ENCODE measurements at places on chromosomes 16 and 17. TPM values are rescaled to one million over a fixed set of nuclear protein-coding genes. Genes with fewer than 3 reads are reported as not detected.

The ZNF19 gene
- 2.6 TPM for total RNA-seq

The SEZ6 gene
- 2.6 TPM for total RNA-seq

The CYGB gene
- 0.61 TPM for total RNA-seq

The BIRC5 gene
- total RNA-seq, result 160 TPM

The CDYL2 gene
- total RNA-seq, result 0.64 TPM

The KREMEN2 gene
- 1.6 TPM for total RNA-seq

The LIG3 gene
- 29.2 TPM for total RNA-seq

The NACA2 gene
- not detected for total RNA-seq

The DHRS7C gene
- total RNA-seq, result not detected

The VTN gene
- total RNA-seq, result 0.26 TPM

The TBC1D3B gene
- total RNA-seq, result 5.0 TPM

The KCNH4 gene
- not detected for total RNA-seq

The DPEP3 gene
- total RNA-seq, result not detected

- no peak for DNase-seq
Measured at GRCh38 chr17:68847711-68848110, 107.5 kb downstream of the ABCA8 start.

- DNase-seq, result no peak
Measured at GRCh38 chr17:41434005-41434404, 6.8 kb downstream of the KRT38 start.

- peak; percentile 53 for DNase-seq
Measured at GRCh38 chr17:17710728-17711541, 29.7 kb downstream of the RAI1 start.

DNA sequence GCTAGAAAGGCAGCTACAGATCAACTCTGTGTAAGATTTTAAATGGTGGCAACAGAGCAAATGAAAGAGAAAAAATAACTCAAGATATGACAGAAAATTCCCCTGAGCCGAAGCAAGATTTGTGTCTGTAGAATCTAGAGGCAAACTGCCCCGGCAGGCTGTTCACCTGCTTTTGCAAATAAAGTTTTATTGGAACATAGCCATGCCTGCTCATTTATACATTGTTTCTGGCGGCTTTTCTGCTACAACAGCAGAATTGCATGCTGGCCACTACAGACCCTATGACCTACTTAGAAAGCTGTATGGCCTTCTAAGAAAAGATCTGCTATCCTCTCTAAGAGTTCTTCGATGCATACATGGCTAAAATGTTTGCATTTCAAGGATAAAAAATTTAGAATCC lies 119.5 kb downstream of the SALL1 start:
- no peak for DNase-seq

- no peak for DNase-seq
Measured at GRCh38 chr16:54216268-54216667, 70.3 kb downstream of the IRX3 start.

DNA sequence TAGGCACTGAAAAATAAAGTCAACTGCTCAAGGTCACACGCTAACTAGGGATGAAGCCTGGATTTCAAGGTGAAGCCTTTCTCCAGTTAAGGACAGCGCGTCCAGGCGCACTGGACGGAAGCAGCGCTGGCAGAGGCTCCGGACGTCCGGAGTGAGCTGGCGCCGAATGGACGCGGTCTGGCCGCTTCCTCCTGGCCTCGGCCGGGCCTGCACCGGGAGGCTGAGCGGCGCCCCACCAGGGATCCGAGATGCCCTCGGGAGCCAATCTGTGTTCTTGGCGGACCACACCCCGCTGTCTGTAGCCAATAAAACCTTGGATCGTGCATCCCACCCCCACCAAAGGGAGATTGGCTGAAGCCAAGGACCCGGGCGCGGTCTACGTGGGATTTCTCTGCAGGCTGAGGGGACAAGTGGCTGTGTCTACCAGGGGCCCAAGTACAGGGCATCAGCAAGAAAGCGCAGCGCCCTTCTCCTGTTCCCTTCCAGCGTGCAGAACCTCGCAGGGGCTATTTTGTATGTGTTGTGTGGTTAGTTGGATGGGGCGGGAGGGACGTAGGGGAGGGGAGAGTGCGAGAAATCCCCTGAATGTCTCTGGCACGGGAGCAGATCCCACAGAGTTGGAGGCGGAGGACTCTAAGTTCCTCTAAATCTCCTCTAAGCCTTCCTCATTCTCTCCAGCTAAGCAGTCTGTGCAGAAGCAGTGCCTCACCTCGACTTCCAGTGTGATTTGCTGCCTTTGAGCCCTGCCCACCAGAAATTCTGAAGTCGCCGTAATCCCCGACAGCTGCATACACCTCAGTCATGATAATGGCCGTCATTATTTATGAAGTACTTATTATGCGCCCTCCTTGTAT lies 2.5 kb upstream of the AKAP10 start:
- DNase-seq, result no peak

- no peak for DNase-seq
Measured at GRCh38 chr17:16870253-16871245, 101.4 kb downstream of the TNFRSF13B start.

- DNase-seq, result no peak
Measured at GRCh38 chr17:77952368-77952767, 6.1 kb upstream of the TNRC6C start.

DNA sequence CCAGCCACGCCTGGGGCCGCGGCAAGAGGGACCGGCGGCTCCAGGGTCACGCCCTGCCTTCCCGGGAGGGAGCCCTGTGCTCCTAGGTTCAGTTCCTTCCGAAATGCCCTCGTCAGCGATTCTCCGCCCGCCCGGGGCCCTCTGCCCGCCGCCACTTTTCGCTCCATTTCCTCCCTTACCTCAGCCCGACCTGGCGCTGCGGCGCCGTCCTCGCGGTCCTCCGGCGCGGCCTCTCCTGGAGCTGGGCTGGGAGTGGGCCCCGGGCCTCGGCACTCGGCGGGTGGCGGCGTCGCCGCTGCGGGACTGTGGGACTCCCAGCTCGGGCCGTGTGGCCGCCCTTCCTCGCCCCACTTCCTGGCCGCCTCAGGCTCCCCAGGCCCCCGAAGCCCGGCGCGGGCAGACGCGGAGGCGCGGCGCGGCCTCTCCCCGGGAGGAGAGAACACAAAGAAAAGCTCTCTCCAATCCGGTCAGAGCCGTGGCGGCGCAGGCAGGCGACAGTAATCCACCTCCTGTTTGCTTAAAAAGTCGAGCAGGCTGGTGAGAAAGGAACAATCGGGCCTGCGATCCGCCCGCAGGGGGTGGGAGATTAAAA lies 1.6 kb downstream of the BAHCC1 start:
- peak; percentile 91 for DNase-seq

DNA sequence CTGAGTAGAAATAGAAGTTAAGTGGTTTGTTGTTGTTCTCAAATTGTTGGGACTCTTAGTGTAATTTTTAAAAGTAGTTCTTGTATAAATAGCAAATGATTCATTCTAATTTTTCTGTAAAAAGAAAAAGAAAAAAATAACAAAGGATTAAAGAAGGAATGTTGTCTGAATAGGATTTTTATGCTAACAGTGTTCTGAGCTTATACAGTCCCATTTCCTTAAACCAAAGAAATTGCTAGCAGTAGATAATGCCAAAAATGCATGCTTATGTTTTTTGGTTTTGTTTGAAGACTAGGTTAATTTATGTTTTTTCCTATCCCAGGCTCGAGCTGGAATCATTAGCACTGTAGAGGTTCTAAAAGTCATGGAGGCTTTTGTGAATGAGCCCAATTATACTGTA lies 44.7 kb upstream of the KPNB1 start:
- no peak for DNase-seq

- DNase-seq, result no peak
Measured at GRCh38 chr16:2458887-2459646, 842 bp upstream of the TEDC2 start.

GRCh38 chr16:50099957-50100648 lies 34.3 kb downstream of the HEATR3 start:
- no peak for DNase-seq

GRCh38 chr17:44905006-44906000 lies 6.1 kb upstream of the EFTUD2 start:
- DNase-seq, result no peak

GRCh38 chr17:8806926-8807550 lies 7.9 kb upstream of the MFSD6L start:
- no peak for DNase-seq

DNA sequence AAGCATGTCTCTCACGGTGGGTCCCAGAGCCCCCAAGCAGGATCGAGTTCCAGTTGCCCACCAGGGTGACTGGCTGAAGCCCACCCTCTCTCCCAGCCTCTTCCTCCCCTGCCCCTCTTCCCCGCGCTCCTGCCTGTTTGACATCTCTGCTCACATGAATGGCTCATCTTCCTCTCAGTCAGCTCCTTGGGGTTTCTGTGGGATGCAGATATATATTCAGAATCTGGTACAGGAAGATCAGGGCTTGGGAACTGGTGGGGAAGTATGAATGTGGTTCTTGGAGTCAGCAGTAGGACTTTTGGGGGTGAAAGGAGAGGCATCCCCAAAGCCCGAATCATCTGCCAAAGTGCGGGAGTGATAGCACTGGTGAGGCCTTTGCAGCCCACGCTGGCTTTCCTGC lies 158.9 kb upstream of the CIBAR2 start:
- no peak for DNase-seq

GRCh38 chr16:80063031-80063712 lies 462.6 kb upstream of the MAF start:
- no peak for DNase-seq

DNA sequence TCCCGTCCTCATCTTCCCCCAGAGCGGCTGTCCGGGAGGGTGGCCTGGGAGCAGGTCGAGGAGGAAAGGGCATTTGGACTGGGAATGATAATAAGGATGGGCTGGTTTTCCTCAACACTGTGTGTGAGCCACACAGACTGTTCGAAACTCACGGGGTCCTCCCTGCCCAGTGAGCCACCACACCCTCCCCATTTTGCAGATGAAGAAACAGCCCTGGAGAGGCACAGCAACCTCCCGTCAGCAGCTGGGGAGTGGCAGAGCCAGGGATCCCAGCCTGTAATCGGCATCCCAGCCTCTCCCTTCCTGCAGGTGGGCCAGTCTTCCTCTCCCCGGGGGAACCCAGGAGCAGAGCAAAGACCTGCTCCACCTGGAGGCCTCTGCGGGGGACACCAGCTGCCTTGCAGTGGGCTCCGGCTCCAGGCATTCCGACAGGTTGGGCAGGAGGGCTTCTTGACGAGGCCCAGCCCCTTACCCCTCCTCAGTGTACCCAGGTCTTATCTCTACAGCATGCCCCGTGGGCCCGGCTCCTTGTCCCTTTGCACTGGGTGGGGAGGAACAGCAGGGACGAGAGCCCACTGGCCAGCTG lies 23.8 kb downstream of the ENGASE start:
- DNase-seq, result no peak

GRCh38 chr16:50614955-50615724 lies 66.0 kb downstream of the SNX20 start:
- no peak for DNase-seq

DNA sequence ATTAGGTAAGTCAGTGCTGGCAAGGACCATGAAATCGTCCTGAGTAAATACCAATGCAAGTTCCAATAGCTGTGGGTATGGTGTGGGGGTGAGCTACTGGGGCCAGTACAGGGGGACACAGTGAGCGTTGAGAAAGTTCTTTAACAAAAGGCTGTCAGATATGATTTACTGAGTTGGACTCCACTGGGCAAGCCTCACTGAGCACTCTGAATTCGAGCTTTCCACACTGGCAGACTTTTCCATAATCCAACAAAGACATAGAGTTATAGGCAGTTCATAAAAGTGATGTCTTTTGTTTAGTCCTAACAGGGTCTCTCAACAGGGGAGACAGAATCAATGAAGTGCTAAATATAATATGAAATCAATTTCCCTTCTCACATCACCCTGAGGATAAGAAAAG lies 489.0 kb downstream of the KCNJ2 start:
- DNase-seq, result no peak

DNA sequence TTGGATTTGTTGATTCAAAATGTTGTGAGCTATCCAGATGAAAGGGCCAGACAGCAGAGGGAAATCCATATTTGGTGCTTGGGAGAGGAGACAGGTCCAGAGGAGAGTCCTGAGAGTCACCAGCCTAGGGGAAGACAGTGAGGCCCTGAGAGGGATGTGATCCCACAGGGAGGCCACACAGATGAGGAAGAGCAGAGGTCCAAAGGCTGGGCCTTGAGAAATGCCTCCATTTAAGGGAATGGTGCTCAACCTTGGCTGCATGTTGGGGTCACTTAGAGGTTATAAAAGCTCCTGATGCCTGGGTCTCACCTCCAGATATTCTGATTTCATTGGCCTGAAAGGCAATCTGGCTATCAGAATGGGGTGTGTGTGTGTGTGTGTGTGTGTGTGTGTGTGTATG lies 194.9 kb downstream of the UTP18 start:
- DNase-seq, result no peak

- DNase-seq, result no peak
Measured at GRCh38 chr16:1282324-1282973, 26.6 kb downstream of the TPSD1 start.

DNA sequence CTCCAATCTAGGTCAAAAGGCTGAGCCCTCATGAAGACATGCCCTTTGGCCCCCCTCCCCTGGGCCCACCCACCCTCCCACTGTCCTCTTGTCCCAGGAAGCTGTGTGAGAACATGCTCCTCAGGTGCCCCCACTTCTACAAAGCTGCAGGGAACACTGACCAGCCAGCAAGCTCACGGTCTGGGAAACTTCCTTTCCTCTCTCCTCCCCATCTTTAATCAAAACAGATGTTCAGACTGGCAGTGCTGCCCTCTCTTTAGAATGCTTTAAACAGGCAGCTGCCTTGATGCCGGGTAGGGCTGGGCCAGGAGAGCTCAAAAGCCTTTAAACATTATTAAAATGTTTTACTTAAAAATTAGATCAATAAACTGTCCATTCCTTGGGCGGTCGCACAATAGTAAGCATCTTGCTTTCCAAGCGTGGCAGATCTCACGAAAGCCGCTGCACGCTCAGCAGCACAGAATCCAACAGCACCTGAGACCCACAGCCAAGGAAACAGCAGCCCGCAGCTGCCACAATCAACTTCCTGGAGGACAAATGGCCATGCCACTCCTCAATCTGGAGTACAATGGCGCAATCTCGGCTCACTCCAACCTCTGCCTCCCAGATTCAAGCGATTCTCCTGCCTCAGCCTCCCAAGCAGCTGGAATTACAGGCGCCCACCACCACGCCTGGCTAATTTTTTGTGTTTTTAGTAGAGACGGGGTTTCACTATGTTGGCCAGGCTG lies 399.2 kb downstream of the SLC39A11 start:
- DNase-seq, result no peak

DNA sequence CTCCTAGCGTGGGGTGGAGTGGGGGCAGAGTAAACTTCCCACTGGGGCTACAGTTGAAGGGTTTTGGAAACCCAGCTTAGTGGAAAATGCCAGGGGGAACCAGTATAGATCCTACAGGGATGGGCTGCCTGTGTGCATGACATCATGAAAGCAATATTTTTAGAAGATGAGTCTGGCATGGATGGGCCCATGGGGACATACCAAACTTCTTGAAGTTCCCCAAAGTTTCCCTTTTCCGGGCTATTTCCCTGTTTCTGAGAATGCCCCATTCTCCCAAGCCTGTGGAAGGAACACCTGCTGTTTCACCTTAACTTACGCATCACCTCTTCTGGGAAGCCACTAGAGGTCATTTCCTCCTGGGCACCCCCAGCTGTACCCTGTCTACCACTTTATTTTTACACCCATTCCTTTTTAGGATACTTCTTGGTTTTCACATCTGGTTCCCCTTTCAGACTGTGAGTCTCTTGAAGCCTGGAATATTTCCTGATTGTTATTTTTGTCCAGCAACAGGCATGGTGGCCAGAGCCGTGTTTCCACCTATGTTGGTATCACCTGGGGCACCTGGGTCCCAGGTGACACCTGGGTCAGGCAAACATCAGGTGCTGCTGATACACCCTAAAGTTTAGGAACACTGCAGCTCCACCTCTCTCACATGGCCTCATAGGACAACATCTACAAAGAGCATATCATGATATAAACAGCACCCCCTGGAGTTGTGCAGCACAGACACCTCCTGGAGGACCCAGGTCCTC lies 9.8 kb downstream of the SOCS3 start:
- no peak for DNase-seq

Data from A673 (cell line).